ENCODE measurements at places on chromosomes 12 and 14. TPM values are rescaled to one million over a fixed set of nuclear protein-coding genes. Genes with fewer than 3 reads are reported as not detected.

DNA sequence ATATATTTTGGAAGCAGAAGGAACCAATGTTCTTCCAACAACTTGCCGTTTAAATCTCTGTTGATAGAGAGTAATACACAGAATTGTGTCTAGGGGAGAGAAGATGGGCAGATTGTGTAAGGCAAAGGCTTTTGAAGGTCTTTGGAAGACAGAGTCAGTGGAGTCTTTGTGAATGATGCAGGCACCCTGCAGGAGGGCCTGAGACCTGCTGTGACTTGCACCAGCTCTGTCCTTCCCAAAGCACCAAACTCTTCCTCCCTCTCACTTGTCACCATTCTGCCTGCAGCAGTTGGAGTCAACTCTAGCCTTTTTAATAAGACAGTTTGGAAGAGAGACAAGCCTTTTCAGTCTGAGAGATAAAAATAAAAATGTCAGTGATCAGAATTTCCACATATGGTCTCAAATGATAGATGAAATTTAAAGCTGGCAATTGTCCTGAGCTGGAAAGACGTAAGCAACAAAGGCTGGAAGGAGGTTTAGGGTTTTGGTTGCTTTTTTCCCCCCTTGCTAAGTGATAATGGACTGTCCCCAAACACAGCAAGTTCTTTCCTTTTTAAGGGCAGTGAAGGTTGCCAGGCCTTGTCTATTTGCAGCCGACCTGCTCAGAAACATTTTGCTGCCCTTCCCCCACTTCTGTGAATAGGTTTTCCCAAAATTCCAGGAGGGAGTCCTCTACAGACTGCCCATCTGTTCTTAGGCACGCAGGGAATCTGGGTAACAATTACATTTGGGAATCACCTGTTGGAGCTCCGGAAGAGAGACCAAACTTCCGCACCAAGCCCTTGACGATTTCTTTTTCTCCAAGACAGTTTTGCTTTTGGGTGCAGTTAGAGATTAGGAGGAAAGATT, 103.0 kb upstream of the NTF3 start:
- no peak for DNase-seq

DNA sequence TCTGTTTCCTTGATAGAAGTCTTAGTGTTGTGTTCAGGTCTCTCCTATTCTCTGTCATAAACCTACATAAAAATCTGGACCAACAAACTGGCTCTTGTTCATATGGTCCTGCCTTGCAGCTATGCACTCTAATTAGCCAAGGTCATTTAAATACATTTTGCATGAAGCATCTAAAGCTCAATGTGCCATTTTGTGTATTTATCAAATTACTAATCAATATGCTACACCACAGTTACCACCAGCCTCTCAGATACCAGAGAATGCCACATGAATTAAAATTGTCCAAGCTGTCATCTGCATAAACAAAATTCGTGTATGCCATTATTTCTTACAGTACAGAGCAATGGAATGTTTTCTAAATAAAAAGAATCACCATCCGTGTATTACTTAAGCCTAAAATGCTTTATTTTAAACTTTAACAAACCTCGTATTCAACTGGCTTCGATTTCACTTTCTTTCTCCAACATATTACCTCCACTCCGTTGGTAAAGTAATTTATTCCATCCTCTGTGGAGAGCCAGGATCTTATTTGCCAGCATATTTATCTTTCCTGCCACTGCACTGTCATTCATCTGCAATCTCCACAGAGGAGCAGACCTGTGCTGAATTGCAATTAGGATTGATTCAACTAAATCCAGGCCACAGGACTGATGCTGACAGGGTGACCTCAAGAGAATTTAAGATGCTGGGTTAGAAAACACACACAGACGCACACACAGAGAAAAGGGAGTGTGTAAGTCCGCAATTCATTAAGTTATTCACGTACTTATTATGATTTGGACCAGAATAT, 284.1 kb upstream of the FOXG1 start:
- DNase-seq, result no peak

DNA sequence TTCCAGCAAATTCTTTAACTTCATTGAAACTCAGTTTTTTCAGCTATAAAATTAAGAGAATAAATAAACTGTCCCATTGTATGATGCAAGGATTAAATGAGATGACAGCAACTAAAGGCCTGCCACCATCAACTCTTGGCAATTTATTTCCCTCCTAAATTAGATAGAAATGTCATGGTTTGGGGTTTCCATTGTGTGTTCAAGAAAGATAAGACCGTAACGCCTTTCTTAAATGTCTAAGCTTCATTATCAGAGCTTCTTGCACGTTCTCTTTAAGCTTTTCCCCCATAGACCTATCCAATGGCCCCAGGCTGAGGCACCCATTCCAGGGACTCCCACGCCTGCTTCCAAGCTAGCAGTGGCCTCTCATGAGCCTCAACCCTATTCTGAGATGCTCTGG, 281.9 kb downstream of the CACNA1C start:
- DNase-seq, result no peak

DNA sequence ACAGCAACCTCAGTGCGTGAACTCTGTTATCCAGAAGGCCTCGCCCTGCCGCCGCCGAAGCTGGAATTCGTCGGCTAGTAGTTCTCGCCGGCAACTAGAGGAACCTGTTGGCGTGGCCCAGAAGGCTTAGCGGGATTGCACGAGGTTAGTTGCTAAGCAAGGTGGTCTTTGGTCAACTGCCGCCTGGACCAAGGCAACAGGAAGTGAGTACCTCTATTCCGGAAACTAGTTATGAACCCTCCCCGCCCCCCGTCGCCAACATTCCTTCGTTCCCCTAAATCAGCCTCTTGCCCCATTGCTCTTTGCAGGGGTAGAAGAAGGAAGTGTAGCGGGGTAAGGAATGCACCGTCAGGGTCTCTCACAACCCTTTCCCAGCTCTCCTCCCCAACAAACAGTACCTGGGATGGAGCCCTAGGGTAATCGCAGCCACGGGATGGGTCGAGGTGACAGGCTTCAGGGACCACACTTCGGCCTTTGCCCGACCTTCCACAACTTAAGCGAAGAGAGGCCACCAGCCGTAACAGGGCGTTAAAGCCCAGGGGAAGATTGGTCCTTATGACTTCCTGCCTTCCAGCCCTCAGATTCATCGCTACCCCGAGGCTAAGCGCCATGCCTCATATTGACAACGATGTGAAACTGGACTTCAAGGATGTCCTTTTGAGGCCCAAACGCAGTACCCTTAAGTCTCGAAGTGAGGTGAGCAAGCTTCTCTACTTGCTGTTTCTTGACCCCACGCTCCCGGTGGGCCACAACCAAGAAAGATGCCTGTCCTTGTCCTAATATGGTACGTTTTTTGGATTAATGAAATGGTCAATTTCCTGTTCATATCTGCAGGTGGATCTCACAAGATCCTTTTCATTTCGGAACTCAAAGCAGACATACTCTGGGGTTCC, at the start of gene GMPR2:
GMPR2 (plus strand) TSS at position 285 of the 893 bp plus-strand sequence; CDS start at position 610, 325 bp downstream.
- DNase-seq, result no peak

DNA sequence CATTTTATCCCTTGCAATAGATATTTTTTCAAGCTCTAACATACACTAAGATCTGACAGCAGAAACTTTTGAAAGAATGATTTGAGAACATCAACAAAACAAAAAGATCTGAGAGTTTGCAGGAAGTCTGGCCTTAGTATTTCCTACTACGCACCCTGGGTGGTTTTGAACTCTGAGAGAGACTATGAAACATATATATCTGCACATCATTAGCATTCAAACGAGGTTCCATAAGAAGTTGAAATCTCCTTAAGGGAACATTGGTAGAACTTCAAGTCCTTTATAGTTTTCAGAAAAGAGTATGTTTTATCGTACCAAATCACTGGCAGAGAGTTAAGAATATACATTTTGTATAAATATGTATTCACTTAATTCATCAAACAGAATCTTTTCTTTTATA, 86.3 kb downstream of the RMST start:
- no peak for DNase-seq

DNA sequence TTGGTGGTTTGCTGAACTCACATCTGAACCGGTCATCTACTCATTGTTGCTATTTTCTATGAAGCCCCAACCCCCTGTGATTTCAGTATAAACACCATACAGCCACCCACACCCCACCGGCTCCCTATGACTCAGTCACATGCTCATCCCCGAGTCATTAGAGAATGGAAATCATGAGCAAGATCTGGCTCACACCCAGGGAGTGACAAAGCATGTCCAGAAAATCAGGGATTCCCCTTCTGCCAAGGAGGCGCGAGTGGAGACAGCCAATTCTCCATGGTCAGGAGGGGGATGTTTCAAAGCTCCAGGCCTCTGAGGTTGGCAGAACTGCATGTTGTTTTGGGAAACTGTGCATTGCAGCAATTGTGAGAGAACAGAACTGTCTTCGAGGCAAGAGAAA, 657.5 kb upstream of the TBX3 start:
- DNase-seq, result no peak

DNA sequence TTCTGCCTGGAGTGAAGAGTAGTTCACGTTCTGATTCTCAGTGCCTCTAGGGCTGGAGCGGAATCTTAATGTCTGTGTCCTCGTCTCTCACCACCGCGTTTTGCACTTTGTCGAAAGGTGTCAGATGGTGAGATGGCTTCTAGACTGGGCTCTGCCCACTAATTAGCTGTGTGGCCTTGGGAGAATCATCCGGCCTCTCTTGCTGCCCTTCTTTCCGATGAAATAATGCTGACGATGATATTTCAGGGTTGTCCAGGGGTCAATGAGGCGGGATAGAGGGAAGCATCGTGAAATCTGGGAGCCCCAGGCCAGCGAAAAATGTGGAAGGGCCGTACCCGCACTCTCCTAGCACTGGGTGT, 811 bp upstream of the GALNT16 start:
- DNase-seq, result no peak

GRCh38 chr14:70618314-70618713, 17.9 kb upstream of the MED6 start:
- no peak for DNase-seq

DNA sequence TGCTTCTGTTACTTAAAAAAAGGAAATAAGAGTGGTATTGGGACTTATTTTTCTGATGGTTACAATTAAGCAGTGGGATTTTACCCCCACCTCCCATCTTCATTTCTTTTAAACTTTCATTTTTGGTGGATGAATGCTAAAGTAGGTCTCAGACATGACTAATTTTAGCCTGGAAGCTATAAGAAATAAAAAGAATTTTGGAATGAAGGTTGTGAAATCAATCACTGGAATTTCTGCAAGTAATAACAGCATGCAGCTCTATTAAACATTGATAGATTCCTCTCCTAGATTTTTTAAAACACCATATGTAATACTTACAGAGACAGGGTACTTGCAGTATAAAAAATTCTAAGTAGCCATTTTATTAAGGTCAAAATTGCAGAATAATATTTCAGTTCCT, 164.2 kb upstream of the CLEC14A start:
- DNase-seq, result no peak

GRCh38 chr12:99745121-99745520, 97.6 kb downstream of the GARIN6 start:
- no peak for DNase-seq

DNA sequence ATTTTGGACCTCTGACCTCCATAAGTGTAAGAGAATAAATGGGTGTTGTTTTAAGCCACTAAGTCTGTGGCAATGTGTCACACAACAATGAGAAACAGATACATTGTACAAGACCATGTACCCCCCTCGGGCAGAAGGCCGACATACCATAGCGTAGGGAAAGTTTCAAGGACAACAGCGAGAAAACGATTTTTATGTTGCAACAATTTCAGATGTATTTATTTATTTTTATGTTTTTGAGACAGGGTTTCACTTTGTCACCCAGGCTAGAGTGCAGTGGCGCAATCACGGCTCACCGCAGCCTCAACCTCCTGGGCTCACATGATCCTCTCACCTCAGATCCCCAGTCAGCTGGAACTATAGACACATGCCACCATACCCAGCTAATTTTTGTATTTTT, 136.4 kb upstream of the NCOR2 start:
- DNase-seq, result no peak

- no peak for DNase-seq
Observed at GRCh38 chr12:57718641-57719528, 19.7 kb downstream of the AGAP2 start.

DNA sequence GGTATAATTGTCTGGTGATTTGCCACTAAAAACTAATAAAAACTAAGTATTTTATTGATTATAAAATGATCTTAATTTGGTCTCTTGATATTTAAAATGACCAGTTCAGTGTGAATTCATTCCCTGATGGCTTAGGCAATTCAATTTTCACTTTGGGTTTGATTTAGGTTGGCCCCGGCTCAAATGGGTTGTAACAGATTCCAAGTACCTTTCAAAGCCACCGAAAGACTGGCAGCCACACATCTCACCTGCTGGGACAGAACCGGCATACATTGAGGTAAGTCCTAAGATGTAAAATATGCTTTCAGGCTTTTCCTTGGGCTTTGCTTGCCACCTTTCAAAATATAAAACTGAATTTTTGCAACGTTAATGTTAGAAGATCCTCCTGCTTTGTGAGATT, 77.5 kb upstream of the ATF1 start:
- no peak for DNase-seq

GRCh38 chr12:22916815-22917214, 291.8 kb downstream of the ETNK1 start:
- no peak for DNase-seq

GRCh38 chr14:103775506-103775905, 59.9 kb downstream of the ZFYVE21 start:
- no peak for DNase-seq

- DNase-seq, result no peak
Observed at GRCh38 chr12:90922145-90922627, 32.8 kb downstream of the CCER1 start.

DNA sequence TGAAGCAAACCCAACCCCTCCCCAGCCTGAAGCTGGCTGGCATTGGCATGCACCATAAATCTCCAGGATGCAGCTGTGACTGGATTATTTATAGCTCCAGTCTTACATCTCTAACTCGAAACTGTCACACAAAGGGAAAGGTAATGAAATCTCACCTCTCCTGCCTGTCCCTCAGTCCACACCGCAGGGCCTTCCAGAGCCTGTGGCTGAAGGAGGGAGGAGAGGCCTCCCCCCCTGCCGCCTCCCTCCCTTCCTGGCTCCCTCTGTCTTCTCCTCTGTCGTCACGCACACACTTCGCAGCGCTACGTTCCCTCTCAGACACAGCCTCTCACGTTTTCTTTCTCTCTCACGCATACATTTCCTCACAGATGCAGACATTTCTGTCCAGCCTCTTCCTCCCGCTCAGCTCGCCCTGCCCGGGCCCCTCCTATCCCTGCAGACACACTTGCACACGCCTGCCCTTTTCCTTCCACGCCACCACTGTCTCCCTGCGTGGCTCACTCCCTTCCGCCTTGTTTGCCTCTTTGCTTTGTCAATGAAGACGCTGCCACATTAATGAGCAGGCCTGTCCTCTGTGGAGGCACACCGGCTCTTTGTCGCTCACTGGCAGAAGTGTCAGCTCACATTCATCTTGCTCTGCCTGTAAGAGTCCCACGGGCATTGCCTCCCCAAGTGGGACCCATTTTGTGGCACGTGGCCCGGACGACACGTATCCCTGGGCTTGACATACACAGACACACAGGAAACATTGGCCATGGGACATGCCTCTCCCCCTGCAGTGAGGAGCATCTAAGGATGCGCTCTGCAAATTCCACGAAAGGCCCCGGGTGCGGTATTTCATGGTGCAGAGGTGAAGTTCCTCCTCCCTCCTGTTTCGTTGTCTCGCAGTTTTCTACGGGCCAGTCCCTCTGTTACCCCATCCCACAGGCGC, 27.9 kb downstream of the IRF2BPL start:
- no peak for DNase-seq

Gene HOXC10
- not detected for total RNA-seq

Gene DIO2
- not detected for total RNA-seq

Gene RNASE2
- total RNA-seq, result not detected

Gene RASAL1
- 0.87 TPM for total RNA-seq

Gene CFAP73
- 0.46 TPM for total RNA-seq

All from activated T-cell treated with anti-CD3 and anti-CD28 coated beads, Interleukin-2, amount 50 U/mL, for 4 hours (primary cell).